Effector memory CD4-positive, alpha-beta T cell (primary cell): ENCODE measurements at places on chromosomes 1 and 21.
A peak's percentile ranks its signal among the peaks of the same experiment; 100 is the strongest.

DNA sequence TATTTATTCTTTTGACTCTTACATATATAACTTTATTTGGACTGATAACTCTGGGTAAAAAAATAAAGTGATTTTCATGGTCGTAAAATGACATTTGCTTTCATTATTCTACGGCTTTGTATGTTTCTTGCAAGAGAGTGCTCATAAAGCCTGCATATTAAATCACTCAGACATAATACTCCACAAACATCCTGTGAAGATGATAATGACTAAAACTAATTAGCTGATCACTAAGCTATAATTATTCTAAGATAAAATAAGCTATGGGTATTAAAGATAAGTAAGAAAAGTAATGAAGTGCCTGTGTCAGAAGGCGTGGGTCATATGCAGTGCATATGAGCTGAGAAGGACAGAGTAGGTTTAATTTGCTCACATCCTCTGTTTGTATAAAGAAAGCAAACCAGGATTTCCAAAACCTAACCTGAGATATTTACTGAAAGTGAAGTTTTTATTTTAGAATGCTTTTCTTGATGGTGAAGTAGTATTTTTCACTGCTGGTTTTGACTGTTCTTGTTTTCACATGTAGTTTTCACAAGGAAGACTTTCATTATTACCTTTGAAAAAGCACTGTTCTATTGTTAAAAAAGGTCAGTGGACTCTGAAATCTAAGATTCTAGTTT lies 278.8 kb downstream of the AMY1C start:
- no peak overlapping the region for H3K4me3 ChIP-seq
- no peak overlapping the region for H3K27ac ChIP-seq
- no peaks in the 10 kb centered on the region for H3K27me3 ChIP-seq
- no peaks in the 10 kb centered on the region for H3K36me3 ChIP-seq

DNA sequence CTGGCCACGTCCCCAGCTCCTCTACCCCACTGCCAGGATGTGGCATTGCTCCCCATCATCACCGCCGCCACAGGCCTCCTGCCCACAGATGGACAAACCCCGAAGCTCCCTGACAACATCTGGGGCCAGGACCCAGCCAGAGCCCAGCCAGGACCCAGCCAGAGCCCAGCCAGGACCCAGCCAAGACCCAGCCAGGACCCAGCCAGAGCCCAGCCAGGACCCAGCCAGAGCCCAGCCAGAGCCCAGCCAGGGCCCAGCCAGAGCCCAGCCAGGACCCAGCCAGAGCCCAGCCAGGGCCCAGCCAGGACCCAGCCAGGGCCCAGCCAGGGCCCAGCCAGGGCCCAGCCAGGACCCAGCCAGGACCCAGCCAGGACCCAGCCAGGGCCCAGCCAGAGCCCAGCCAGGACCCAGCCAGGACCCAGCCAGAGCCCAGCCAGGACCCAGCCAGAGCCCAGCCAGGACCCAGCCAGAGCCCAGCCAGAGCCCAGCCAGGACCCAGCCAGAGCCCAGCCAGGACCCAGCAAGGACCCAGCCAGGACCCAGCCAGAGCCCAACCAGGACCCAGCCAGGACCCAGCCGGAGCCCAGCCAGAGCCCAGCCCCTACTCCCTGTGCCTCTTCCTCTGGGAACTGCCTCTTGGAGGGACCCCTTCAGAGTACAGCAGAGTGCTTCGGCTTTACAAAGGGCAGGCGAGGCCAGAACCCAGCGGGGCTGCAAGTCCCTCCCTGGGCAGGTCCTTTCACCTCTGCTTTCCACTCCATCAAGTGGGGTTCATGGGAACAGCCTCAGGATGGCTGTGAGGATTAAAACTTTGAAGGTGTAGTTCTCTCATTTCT lies 43.7 kb downstream of the DISP3 start:
- H3K4me1 ChIP-seq = no peaks in the 10 kb centered on the region
- H3K27me3 ChIP-seq = no peaks in the 10 kb centered on the region
- DNase-seq = no peak
- H3K36me3 ChIP-seq = no peaks in the 10 kb centered on the region
- H3K27ac ChIP-seq = no peak overlapping the region

GRCh38 chr1:230632273-230632873 lies 9.9 kb upstream of the COG2 start:
- DNase-seq = no peak
- H3K4me3 ChIP-seq = no peak overlapping the region
- peaks cover 4% of the 10 kb centered on the region for H3K27me3 ChIP-seq
- H3K4me1 ChIP-seq = no peaks in the 10 kb centered on the region
- H3K27ac ChIP-seq = no peak overlapping the region

DNA sequence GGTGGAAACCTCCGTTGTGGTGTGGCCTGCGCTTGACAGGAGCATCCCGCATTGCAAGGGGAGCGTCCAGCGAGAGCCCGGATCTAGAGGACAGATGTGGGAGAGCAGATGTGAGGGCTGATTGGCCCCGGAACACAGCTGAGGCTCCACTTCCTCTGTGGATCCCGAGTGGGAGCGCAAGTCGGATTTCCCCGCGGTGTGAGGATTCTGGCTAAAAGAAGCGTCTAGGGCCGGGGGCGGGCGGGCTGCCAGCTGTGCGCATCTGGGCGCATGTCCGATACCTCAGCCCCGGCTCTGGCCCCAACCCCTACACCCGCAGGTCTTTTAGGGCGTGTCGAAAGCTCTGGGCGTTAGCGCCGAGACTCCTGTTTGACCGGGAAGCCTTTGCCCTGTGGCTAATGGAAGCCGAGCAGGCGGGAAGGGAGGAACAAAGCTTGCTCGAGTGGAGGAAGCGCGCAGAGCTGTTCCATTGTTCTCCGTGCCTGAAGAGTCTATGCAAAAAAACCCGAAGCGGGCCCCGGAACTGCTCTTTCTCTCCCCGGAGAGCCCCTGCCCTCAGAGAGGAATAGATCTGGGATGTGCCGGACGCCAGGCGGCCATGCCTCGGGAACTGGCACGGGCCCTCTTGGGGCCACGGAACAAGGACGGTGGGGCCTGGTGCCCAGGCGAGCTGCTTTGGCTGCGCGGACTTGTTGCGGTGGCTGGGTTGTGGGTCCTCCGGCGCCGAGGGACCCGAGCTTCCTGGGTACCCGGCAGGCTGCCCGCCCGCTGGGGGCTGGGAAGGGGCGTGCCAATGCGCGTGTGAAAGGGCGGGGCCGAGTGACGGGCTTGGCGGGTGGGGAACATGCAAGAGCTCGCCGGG lies 111.1 kb downstream of the NAV1 start:
- peaks cover 5% of the 10 kb centered on the region for H3K4me1 ChIP-seq
- peaks cover 10% of the 10 kb centered on the region for H3K27me3 ChIP-seq
- H3K27ac ChIP-seq = no peak overlapping the region
- no peak for DNase-seq
- H3K36me3 ChIP-seq = no peaks in the 10 kb centered on the region

DNA sequence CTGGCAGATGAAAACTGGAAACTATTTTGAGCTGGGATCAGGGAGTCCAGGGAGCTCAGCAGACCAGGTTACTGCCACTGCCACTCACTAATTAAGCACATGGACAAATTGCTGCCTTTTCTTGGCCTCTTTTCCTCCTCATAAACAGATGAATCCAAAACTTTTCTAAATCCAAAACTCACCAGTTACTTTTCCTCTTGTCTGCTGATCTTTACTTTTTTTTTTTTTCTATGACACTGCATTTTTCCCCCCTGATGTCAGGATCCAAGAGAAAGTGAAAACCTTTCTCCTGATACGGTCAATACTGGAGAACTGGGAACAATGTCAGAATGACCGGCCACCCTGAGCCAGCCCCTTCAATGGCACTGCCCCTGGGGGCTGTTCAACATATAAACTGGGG lies 405.8 kb downstream of the DUSP10 start:
- H3K4me1 ChIP-seq = no peaks in the 10 kb centered on the region
- H3K36me3 ChIP-seq = no peaks in the 10 kb centered on the region
- no peaks in the 10 kb centered on the region for H3K27me3 ChIP-seq
- no peak overlapping the region for H3K4me3 ChIP-seq
- DNase-seq = no peak

- no peak overlapping the region for H3K27ac ChIP-seq
- no peaks in the 10 kb centered on the region for H3K36me3 ChIP-seq
- H3K4me1 ChIP-seq = peaks cover 32% of the 10 kb centered on the region
- no peak for DNase-seq
Measured at GRCh38 chr1:25099343-25099951, 132.9 kb downstream of the SYF2 start.

DNA sequence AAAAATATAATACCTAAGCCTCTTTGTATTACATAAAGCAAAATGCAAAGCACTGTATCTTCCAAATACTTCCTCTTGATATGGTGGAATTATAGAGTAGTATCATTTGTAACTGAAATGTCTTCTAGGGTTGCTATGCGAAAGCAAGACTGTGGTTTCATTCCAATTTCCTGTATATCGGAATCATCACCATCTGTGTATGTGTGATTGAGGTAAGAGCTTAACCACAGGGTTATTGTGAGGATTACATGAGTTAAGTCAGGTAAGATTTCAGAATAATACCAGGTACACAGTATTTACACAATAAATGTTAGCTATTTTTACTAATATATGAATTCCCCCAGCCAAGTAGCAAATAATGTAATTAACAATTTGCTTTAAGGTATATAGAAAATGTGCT lies 24.7 kb downstream of the CD53 start:
- no peak overlapping the region for H3K27ac ChIP-seq
- no peak for DNase-seq
- H3K4me3 ChIP-seq = no peak overlapping the region
- peaks cover 36% of the 10 kb centered on the region for H3K4me1 ChIP-seq
- H3K27me3 ChIP-seq = no peaks in the 10 kb centered on the region
- H3K36me3 ChIP-seq = peaks cover 70% of the 10 kb centered on the region

DNA sequence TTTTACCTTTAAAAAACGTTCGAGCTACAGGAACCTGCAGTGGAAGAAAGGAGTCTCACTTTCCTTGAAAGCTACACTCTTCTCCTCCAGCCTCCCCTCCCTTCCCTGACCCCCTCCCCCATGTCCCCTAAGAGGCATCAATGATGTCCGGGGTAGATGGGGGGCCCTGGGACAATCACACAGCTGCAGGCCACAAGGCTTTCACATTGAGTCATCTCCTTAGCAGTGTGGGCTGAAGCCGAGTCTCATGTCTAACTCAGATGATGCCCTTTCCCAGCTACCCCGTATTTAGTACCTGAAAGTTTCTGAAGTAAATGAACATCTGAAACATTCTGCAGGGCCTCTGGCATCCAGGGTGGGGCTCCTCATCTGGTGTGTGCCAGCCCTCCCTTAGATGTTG lies 6.3 kb upstream of the GPR25 start:
- H3K36me3 ChIP-seq = no peaks in the 10 kb centered on the region
- no peaks in the 10 kb centered on the region for H3K27me3 ChIP-seq
- H3K4me3 ChIP-seq = no peak overlapping the region
- no peak overlapping the region for H3K27ac ChIP-seq

DNA sequence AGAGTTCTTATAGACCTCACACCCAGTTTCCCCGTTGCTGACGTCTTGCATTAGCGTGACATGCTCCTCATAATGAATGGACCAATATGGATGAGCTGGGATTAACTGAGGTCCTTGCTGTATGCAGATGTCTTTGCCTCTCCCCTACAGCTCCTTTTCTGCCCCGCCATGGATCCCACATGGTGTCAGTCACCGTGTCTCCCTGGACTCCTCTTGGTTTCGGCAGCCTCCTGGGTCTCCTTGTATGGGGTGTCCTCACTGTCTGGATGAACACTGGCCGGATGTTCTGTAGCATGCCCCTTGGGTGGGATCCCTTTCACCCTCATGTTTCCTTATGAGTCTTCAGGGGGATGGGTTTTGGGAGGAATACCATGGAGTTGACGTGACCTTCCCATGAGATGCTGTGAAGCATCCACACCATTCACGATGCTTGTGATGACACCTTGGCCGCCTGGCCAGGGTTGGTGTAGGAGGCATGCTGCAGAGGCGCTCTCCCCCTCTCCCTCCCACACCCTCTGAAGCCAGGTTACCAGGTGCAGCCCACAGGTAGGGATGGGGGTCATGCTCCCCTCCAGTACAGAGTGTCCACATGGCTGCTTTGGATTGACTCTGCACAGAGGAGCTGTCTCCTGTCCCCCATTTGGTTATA lies 4.4 kb downstream of the GJC2 start:
- peaks cover 8% of the 10 kb centered on the region for H3K36me3 ChIP-seq
- H3K27me3 ChIP-seq = no peaks in the 10 kb centered on the region
- DNase-seq = no peak
- no peak overlapping the region for H3K27ac ChIP-seq
- H3K4me1 ChIP-seq = peaks cover 4% of the 10 kb centered on the region

- no peaks in the 10 kb centered on the region for H3K36me3 ChIP-seq
- H3K27me3 ChIP-seq = no peaks in the 10 kb centered on the region
- peak overlapping the region; percentile 65 for H3K4me3 ChIP-seq
- H3K27ac ChIP-seq = peak overlapping the region; percentile 98
- H3K4me1 ChIP-seq = peaks cover 59% of the 10 kb centered on the region
Measured at GRCh38 chr1:6026095-6026809, 19.4 kb upstream of the KCNAB2 start.

- H3K36me3 ChIP-seq = no peaks in the 10 kb centered on the region
- H3K4me1 ChIP-seq = no peaks in the 10 kb centered on the region
- no peak for DNase-seq
- H3K27ac ChIP-seq = no peak overlapping the region
Measured at GRCh38 chr1:15749399-15750291, 7.3 kb downstream of the TMEM82 start.

- no peak overlapping the region for H3K4me3 ChIP-seq
- H3K27ac ChIP-seq = no peak overlapping the region
- no peak for DNase-seq
- H3K36me3 ChIP-seq = no peaks in the 10 kb centered on the region
- H3K27me3 ChIP-seq = no peaks in the 10 kb centered on the region
Measured at GRCh38 chr1:68198752-68199151, 33.6 kb downstream of the WLS start.

- no peak for DNase-seq
- H3K27me3 ChIP-seq = no peaks in the 10 kb centered on the region
- H3K36me3 ChIP-seq = peaks cover 62% of the 10 kb centered on the region
- no peak overlapping the region for H3K4me3 ChIP-seq
- no peaks in the 10 kb centered on the region for H3K4me1 ChIP-seq
Measured at GRCh38 chr1:32047701-32048100, 25.0 kb upstream of the TMEM39B start.

- H3K27me3 ChIP-seq = no peaks in the 10 kb centered on the region
- DNase-seq = no peak
- no peak overlapping the region for H3K4me3 ChIP-seq
- peaks cover 6% of the 10 kb centered on the region for H3K36me3 ChIP-seq
- H3K4me1 ChIP-seq = no peaks in the 10 kb centered on the region
- H3K27ac ChIP-seq = no peak overlapping the region
Measured at GRCh38 chr1:20819818-20820217, 32.7 kb upstream of the HP1BP3 start.
